ENCODE measurements at places on chromosomes 2 and 18.

GRCh38 chr2:197359859-197360258 lies 49.3 kb upstream of the ANKRD44 start:
- no peak for DNase-seq

- DNase-seq, result no peak
These were observed 812.6 kb upstream of the LRATD1 start for GRCh38 chr2:13819896-13820295.

DNA sequence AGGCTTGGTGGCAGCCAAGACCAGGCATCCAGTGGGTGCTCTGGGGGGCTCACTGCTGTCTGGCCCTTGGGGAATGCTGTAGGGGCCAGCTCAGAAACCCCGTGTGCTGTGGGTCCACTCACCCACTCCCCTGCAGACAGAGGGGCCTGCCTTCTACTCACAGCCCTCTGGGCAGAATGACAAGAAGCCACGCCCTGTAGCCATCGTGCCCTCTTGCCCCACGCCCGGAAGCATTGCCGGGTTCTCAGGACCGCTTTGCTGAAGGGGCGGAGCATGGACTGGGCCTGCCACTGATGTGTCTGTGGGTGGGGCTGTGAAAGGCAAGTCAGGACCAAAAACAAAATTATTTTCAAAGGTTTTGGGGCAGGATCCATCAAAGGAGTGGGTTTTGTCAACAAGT lies 27.8 kb downstream of the GLI2 start:
- DNase-seq, result no peak

DNA sequence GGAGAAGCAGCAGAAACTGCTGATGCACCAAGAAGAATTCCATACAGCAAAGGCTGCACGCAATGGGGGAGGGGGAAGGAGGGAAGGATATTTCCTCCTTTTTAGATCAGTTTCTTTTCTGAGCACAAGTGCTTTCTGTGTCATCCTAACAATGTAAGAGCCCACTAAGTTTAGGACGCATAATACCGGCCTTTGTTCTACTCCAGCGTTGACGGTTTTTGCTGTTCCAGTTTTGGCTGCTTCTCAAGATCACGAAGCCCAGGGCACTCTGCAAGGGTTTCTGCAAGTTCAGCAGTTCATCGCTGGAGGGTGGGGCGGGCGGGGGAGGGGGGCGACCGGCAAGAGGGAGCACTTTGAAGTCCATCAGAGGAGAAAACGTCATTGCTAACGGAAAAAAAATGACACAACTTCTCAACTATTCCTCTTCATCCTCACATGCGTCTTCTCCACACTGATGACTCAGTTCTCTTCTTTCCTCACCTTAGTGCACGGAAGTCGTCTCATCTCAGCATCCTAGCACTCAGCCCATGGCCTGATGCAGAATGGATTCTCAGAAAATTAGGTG lies 8.7 kb downstream of the FAM178B start:
- DNase-seq, result peak; percentile 93

GRCh38 chr2:13106302-13106701 lies 389.6 kb downstream of the TRIB2 start:
- DNase-seq, result no peak

DNA sequence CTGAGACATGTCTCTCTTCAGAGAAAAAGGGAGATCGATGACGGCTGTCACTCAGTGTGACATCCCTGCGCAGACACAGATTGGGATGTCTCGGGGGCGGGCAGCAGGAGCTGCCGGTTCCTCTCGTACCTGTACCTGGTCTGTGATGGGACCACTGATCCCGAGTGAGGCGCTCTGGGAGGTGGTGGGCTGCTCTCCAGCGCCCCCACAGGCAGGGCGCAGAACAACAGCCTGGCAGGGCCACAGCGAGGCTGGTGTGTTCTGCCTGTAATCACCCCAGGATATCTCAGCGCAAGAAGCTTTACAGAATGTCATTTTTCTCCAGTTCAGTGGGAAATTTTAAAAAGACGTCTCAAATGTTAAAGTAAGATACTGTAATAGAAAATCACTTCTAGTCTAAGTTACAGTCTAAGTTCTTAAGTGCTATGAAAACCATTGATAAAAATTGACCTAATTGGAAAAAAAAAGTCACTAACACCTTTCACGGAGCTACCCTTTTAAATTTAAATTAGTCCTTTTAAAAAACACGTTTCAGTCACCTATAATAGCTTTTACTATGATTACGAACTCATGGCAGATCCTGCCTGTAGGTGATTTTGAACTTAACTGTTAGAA lies 189.8 kb downstream of the SNTG2 start:
- DNase-seq, result peak; percentile 62

DNA sequence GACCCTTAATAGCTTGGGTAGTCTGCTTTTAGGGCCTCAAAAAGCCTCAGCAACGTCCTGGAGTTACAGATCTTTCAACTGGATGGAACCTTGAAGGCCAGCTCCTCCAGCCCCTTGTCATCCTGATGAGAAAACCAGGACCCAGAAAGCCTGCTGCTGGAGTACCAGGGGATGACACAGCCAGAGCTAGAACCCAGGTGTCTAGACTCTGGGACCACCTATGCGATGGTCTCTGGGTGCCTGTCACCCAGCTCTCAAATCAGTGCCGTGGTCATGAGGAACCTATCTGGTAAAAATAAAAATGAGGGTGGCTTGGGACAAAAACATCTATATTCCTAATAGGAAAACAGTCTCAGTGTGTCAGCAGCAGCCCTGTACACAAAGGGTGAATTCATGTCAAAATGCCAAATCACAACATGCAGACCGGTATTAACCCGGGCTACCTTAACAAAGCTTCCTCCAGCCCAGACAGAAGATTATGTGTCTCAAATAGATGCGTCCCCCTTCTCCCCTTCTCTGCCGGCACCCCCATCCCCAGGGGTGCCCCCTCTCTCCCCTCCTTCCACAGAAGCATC lies 28.5 kb downstream of the SMAD7 start:
- DNase-seq, result no peak

DNA sequence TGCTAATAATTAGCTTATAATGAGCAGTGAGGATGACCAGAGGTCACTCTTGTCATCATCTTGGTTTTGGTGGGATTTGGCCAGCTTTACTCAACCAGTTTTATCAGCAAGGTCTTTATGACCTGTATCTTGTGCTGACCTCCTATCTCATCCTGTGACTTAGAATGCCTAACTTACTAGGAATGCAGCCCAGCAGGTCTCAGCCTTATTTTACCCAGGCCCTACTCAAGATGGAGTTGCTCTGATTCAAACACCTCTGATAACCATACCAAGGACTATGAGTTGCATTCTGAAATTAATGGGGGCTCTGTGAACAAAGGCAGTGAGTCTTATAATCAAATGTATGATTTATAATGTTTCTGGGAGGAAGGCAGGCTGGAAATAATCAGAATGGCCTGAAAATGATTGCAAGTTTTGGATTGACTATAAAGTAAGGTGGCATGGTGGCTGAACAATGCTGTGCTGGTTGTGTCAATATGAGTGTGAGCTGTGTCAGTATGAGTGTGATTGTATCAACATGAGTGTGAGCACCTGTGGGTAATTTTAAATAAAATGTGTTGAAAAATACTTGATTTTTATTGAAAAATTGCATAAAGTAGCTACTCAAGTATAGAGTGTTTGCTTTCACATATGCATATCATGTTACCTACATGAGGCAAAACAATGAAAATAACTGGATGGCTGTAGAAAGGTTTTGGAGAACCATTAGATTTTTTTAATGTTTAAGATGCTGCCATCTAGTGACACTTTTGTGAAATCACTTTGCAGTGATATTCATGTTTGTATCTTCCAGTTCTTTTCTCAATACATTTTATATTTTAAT lies 103.0 kb downstream of the KYNU start:
- DNase-seq, result peak; percentile 21

Data from urothelium cell line (cell line).